Tibial artery (tissue), 4 donors: ENCODE measurements at places on chromosomes 2 and 18.

DNA sequence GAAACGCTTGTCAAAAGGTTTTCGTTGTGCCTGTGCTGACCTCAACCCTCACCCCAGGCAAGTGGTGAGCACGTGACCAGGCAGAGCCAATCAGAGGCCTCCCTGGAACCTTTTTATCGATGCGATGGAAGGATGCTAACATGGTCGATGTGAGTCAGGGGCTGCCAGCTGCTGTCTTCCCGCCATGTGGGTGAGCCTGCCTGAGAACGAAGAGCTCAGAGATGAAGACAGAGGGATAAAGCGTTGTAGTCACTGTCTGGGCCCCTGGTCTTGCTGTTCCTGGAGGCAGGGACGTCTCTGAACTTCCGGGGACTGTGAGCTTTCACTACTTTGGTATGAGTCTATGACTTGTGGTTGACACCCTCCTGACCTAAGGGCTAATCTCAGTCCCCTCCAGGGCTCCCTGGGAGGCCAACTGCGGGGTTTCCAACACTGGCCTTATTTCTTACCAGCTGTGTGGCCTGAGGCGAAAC, 18.6 kb downstream of the DNMT3A start:
- no peak for DNase-seq

- no peak for DNase-seq
These were observed 408.6 kb downstream of the GALR1 start for GRCh38 chr18:77658299-77658662.

DNA sequence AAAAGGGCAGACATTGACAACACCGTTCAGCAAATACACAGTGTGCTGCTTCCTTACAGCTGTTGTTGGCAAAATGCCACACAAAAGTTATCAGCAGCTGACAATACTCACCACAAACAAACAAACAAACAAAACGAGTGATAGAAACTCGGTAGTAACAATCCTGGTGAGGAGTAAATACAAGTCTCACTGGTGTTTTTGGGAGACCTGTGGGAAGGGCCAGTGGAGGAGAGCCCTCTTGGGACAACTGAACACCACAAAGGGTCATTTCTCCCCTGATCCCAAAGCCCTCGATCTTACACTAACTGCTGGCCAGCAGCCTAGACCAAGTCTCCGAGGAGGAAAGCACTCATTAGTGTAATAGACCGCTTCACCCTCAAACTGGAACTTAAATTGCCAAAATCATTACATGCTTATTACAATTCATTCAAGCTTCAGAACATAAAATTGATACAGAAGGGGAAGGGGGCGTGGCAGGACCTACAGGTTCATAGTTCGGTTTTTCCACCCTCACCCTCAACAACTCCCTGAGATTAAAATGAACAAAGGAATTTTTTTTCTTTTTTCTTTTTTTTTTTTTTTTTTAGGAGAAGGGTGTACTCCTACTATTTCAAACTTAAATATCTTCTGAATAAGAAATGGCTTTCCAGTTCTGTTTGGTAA, 5.0 kb downstream of the AP1S3 start:
- DNase-seq = no peak

GRCh38 chr2:135820003-135820618, 16.9 kb downstream of the LCT start:
- DNase-seq = no peak

GRCh38 chr18:46196627-46197243, 92.5 kb downstream of the HAUS1 start:
- DNase-seq = no peak

DNA sequence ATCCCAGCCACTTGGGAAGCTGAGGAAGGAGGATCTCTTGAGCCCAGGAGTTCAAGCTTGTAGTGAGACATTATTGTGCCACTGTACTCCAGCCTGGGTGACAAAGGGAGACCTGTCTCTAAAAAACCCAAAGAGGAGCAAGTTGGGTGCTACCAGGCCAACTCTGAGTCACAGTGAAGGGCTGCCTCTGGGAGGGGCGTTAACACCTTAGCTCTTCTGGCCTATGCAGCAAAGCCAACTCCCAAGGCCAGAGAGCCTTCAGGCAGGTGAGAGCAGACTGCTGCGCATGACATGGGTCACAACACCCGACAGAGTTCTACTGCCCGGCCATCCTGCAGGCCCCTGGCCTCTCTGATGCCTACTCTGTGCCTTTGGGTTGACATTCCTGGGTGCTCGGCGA, 32.6 kb upstream of the ATG16L1 start:
- no peak for DNase-seq

GRCh38 chr18:78151234-78151633, 828.4 kb upstream of the SALL3 start:
- no peak for DNase-seq

GRCh38 chr18:23540867-23541266, 37.6 kb downstream of the RMC1 start:
- no peak for DNase-seq
